ENCODE measurements at places on chromosomes 2 and 18. TPM values are rescaled to one million over a fixed set of nuclear protein-coding genes. Genes with fewer than 3 reads are reported as not detected.

The RFTN2 gene
- total RNA-seq: not detected

The PROKR1 gene
- not detected for total RNA-seq

The KIAA2012 gene
- total RNA-seq: not detected

The SCN3A gene
- 0.10 TPM for total RNA-seq

The GCKR gene
- not detected for total RNA-seq

The STRADB gene
- total RNA-seq: 19.1 TPM

The TACR1 gene
- total RNA-seq: not detected

The CCDC85A gene
- total RNA-seq: not detected

The SMPD4 gene
- 70.8 TPM for total RNA-seq

GRCh38 chr2:212073360-212073759 is 465.2 kb downstream of the ERBB4 start:
- DNase-seq: no peak

- DNase-seq: no peak
Observed at GRCh38 chr2:86066007-86066578, 39.6 kb downstream of the POLR1A start.

- peak; percentile 7 for DNase-seq
Observed at GRCh38 chr2:186575302-186575701, 14.6 kb upstream of the ITGAV start.

- no peak for DNase-seq
Observed at GRCh38 chr2:131039535-131039907, 53.7 kb downstream of the FAM168B start.

DNA sequence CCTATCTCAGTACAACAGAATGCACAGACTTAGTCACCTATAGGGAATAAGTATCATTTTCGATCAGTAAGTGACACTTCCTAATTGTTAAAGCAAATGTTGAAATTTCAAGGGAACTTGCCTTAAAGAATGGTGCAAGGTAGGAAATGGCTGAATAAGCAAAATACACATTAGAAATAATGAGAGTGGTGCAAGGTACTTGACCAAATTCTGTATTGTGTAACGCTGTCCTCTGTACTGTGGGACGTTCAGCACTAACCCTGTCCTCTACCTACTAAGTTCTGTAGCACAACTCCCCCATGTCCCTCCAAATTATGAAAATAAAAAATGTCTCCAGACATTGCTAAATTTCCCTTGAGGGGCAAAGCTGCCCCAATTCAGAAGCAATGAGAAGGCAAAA is 19.4 kb downstream of the MMADHC start:
- no peak for DNase-seq

GRCh38 chr18:35059280-35059927 is 18.2 kb downstream of the MAPRE2 start:
- DNase-seq: no peak

DNA sequence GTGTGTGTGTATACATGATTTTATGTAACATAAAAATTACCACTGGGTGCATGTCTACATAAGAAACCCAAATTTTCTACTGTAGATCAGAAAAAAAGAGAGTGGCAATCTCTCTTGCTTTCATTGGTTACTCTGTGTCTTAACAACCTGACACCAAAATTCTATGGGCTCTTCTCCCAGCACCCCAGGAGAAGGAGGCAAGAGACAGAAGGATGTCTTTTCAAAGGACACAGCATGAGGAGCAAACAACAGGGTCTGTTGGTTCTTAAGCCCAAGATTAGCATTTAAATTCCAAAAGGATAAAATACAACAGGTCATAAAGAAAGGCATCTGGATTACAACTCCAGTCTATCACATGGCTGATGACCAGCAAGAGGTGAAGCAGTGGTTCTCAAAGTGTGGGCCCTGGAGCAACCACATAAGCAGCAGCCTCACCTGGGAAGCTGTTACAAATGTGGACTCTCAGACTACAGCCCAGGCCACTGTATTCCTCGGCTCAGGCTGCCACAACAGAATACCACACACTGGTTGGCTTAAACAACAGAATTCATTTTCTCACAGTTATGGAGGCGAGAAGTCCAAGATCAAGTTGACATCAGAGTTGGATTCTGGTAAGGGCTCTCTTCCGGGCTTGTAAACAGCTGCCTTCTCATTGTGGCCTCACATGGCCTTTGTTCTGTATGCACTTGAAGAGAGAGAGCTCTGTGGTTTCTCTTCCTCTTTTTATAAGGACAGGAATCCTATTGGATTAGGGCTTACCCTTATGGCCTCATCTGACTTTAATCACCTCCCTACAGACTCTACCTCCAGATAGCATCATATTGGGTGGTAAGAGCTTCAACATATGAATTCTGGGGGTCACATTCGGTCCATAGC is 79.8 kb upstream of the RNF152 start:
- no peak for DNase-seq

DNA sequence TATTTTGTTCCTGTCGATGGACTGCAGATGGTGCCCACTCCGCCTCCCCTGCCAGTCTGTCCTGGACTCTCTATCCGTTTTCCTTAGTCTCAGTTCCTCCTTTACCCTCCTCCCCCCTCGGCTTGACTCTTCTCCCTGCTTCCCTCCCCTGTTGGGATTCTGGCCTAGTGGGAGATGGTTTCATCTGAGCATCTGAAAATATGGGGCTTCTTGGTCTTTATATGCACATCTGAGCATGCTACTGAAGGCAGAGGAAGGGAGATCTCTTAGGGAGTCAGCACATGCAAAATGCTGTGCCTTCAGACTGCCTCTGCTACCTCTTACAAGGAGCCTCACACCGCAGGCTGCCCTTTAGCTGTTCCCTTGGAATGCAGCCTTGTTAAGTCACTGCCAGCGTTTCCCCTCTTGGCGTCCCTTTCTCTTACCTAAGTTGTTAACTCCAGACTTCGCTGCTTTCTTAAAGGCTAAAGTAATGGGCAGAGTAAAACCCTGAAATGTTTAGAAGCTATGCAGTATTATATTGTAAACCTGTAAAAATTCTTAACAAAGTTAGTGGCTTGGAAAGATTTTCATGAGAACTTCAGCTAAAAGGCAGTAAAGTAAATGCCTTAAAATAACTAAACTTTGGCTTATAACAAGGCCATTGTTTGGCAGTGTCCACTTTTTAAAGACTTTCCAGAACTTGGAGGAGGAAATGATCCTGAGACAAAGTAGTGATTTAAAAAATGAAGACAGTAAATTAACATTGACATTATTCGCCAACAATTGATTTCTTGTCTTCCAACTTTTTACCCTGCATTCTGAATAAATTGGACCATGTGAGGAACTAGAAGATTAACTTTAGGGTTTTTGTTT is 49.8 kb downstream of the LDLRAD4 start:
- no peak for DNase-seq

GRCh38 chr18:3211236-3211992 is 8.4 kb downstream of the MYOM1 start:
- no peak for DNase-seq

Data from activated naive CD4-positive, alpha-beta T cell treated with anti-CD3 and anti-CD28 coated beads for 36 hours (primary cell).